ENCODE measurements at places on chromosomes 7 and 10.

- no peak for DNase-seq
Observed at GRCh38 chr10:121617176-121617575, 18.9 kb upstream of the FGFR2 start.

DNA sequence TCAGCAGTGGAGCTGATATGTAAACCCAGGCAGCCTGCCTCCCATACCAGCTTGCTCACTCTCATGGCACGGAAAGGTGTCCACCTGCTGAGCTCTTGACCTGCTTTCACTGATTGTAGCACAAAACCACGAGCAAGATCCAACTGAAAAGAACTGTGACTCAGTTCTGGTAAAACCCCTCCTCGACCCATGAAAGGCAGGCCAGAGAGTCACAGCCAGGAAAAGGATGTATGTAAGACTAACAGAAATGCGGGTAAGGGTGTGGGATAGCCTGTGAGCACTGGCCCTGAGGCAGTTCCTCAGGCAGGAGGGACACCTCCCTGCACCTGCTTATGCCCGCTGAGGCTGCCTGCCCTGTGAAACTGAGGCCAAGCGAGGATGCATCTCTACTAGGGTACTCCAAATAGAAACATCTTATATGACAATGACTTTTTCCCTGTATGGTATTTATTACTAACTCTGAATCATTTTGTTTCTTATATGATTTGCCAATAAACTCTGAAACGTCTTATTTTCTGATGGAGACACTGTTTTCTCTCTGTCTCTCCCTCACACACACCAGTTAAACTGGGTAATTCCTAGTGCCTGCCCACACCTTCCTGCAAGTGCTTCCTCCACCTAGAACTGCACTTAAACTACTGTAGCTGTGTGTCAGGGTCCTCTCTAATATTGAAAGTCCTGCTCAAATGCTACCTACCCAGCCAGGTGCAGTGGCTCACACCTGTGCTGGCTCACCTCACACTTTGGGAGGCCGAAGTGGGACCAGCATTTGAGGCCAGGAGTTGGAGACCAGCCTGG lies 73.3 kb upstream of the GHITM start:
- no peak for DNase-seq

DNA sequence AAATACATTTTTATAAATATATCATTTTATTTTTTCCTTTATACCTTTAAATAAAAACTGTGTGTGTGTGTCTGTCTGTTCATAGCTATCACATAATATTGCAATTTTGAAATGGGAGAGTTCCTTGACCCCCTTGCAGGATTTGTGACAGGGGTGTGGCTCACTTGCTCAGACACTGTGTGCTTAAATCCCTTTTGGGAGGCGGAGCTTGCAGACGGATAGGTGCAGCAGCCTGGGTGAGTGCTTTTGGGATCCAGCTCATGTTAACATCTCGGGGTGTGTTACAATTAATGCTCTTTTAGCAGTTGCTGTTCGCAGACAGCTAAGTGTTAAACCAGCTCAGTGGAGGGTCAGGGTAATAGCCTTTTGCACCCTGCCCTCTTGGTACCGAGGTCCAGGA lies 459.8 kb downstream of the IPMK start:
- no peak for DNase-seq

- DNase-seq, result no peak
Observed at GRCh38 chr10:62839590-62839989, 23.4 kb upstream of the EGR2 start.

GRCh38 chr7:82945480-82945879 lies 217.2 kb downstream of the PCLO start:
- no peak for DNase-seq

DNA sequence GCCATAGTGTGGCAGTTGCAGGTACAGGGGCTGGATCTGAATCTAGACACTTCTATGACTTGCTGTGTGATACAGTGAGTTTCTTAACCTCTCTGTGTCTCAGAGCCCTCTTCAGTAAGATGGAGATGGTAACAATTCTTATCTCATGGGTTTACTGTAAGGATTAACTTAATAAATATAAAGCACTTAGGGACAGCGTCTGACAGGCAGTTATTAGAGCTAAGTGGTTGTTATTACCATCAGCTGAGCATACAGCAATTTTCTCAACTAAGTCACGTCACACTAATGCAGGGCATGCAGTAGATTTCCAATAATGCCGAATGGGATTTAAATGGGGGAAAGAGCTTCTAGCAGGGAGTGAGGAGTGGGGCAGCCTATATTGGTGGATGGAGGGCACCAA lies 162.6 kb downstream of the SH2D4B start:
- no peak for DNase-seq

DNA sequence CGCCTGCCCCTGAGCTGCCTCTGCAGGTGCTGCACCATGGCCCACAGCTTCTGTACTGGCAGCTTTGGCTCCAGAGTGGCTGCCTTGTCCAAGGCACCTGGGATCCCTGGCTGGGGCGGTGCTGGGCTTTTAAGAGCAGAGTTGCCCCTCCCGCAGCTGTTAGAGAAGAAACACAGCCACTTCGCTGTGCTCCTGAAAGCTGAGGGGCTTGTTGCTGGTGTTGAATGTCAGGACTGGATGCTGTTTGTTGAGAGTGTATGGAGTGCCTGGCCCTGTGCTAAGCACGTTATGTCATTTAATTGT lies 6.2 kb downstream of the FAM241B start:
- no peak for DNase-seq

DNA sequence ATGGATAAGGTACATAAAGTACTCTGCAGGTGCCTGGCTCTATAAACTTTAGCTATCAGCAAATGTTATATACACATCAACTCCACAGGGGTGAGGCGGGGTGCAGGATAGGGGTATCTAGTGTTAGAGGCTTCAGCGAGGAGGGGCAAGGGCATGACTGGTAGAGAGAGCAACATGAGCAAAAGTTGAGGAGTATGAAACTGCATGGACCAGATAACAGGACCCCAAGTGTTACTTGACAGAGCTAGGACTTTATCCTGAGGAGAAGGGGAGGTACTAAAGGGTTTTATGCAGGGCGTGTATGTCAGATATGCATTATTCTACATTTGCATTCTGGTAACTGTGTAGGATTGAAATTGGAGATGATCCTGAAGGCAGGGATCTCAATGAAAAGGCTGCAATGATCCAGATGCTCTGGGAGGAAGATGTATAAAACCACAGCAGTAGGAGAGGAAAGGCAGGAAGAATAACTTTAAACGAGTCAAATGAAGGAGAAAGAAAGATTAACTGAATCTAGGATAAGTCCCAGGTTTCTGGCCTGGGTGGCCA lies 109.8 kb upstream of the FAM133B start:
- no peak for DNase-seq

DNA sequence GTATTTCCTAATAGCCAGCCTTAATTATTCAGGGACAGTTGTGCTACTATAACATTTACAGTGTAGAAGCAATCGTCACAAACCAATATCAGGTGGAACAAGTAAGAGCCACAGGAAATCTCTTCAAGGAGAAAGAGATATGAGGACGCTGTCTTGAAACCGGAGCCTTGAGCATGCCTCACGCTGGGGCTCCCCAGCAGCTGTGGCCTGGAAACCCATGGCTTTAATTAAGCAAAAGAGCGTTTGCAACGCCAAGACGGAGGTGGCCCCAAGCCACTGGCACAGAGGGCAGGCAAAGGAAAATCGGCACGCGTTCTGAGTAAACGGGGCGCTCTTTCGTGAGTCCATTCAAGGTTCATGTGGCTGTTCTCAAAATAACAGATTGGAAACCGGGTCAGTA lies 84.4 kb downstream of the C10orf90 start:
- no peak for DNase-seq

DNA sequence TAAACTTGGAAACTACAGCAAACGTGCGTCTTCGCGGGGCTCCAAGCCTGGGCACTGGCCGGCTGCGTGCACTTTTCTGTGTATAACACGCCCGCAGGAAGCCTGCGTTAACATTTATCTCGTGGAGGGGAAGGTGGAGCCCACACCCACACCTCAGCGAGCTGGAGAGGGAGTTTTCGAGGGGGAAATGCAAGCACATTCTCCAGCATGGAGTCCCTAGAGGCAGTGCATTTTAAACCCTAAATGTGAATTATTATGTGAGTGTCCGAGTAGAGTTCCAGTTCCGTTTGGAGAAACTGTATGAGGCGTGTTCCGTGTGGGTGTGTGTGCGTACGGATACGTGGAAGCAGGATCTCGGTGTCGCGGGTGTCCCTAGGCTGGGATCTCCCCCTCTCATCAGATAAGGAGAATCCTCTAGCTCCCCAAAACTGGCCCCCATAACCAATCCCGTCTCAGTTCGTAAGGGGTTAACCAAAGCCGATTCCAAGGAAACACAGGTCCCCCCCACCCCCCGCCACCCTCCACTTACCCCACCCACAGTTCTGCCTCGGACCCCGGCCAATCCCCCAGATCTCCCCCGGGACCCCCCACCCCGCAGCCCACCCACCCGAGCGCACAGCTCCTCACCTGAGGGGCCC lies 403 bp downstream of the CDK6 start:
- no peak for DNase-seq

- DNase-seq, result no peak
Observed at GRCh38 chr7:155358066-155358947, 60.6 kb downstream of the INSIG1 start.

Measured in NCI-H1694 (cell line).